ENCODE measurements at places on chromosomes 1 and 21.

- no peak for DNase-seq
These were observed 512.7 kb upstream of the ZRANB2 start for GRCh38 chr1:71593523-71593922.

DNA sequence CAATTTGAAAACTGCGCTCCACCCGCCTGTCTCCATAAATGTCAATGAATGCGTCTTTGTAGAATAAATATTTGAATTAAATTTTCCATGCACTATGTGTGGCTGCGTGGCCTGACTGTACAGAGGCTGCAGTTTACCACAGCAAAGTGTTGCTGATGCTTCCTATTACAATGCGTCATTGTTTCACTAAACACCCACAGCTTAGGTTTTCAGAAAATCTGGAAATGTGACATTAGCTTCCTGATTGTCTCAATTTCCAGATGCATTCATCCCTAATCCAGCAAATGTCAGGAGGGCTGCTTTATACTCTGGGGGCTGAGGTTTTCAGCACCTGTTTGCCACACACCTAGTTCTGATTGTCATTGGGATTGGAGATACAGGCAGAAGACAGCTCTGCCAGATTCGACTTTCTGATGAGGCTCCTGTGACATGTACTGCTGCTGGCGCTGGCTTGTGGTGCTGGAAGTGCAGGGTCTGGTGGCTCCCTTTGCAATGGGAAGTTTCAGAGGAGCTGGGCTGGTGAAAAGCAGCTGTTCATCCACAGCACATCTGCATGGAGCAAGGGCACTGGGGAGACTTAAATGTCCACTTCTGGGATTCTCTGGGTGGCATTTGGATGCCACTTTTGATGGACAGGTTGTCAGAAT lies 40.0 kb downstream of the URB2 start:
- DNase-seq: no peak

GRCh38 chr1:23442751-23443150 lies 18.2 kb upstream of the TCEA3 start:
- DNase-seq: no peak

GRCh38 chr1:207649210-207649753 lies 4.3 kb downstream of the CR1L start:
- DNase-seq: no peak

DNA sequence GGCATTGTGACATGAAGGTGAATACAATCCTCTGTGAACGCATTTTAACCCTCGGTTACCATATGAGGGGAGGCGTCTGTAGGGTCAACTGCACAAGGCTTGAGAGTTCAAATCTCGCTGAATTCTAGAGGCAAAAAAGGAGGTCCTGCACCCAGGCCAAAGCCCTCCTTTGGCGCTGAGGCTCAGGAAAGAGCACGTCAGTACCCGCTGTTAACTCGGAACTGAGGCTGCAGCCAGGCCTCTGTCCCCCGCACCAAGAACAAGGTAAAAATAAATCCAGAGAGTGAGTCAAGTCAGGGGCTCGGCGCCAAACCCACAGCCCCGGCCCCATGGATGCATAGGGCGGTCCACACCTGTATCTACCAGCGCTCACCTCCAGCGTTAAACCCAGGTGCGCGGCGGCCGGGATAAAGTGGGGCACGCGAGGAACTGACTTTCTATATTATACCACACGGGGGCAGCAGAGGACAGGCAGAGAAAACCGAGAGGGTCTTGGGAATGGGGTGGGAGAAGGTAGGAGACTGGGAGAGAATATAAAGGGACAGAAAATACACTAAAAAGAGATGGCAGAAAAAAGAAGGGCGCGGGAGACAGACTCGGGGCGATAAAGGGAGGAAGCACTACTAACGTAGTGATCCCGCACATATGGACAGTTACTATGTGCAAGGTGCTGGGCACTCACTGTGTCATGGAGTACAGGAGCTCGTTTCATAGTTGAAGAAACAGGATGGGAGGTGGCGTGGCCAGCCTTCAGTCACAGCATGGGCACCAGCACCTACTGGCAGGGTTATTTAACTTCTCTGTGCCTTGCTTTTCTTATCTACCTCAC lies 54.9 kb downstream of the DMRTA2 start:
- peak; percentile 24 for DNase-seq

- no peak for DNase-seq
These were observed 170.6 kb downstream of the RUNX1 start for GRCh38 chr21:34878501-34878900.

DNA sequence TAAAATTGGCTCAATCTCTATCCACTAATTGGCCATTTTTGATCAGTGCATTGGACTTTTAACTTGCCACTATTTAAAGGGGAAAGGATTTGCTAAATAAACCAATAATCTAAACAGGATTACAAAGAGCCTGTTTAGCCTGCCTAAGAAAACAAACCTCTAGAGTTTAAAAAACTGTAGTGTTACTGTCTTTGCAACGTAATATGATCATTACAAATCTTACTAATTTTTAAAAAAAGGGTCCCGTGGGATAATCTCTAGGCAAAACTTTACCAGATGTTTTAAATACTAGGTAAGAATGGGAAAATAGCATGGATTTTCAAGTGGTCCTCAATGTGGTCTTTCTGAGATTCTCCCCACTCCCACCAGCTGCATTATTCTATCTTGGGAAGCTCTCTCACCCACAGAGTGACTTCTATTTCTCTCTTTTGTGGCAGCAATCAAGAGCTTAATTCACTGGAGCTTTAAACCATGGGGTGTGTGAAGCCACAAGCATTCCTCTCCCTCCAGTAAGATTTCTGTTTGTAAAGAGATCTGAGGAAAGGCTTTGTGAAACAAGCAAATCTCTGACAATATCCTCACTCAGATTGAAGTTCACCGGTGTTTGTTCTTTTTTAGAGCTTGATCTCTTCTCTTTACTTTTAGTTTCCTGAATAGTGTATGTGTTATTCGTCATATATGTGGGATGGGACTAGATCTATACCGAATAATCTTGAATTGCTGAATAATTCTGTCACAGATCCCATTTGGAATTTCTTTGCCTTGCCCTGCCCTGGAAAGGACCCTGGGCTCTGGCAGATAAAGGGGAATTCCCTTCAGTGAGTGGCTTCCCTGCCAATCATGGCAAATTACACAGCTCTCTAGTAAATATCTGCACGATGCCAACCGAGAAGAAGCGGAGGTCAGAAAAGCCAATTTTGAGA lies 132.2 kb downstream of the TLR5 start:
- DNase-seq: no peak

DNA sequence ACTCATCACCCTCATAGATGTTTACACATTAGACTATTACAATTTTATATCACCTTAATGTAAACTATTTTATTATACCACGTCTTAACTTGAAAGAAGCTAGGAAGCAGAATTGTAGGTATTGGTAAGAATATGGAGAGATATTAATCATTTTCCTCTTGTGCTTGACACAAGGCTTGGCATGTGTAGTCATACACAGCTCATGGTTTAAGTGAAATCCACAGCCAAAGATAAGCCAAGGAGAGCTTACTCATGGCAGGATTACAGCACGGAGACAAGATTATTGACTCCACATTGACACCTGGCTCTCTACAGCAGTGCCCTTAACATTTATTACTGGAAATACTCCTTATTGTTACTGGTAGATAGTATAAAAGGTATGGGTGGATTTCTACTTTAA lies 68.4 kb upstream of the ADGRL4 start:
- no peak for DNase-seq

GRCh38 chr21:36105327-36105842 lies 29.5 kb upstream of the CBR3 start:
- no peak for DNase-seq

- no peak for DNase-seq
These were observed 1.1 kb upstream of the THEM5 start for GRCh38 chr1:151854658-151855057.

DNA sequence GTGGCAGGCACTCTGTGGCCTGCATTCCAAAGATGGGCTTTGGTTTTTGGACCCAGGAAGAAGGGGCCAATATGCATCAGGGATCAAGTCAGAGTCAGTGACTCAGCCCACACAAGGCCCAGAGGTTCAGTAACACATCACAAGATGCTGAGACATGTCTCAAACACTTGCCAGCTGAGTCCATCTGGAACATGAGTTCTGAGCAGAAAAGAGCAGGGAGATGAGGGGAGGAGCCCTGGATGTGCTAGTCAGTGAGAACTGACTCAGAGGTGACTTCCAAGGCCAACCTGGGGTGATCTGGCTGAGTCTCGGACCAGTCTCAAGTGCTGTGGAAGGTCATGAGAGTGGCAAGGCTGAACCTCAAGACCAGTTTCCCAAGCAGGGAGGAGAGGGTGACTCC lies 150.1 kb downstream of the CDC7 start:
- no peak for DNase-seq

- no peak for DNase-seq
These were observed 11.7 kb downstream of the NR5A2 start for GRCh38 chr1:200038981-200039848.

- no peak for DNase-seq
These were observed 504.7 kb downstream of the NUF2 start for GRCh38 chr1:163826500-163826899.

GRCh38 chr1:246122071-246122470 lies 385.0 kb downstream of the SMYD3 start:
- no peak for DNase-seq
